Activated CD4-positive, alpha-beta T cell treated with anti-CD3 and anti-CD28 coated beads for 24 hours (primary cell): ENCODE measurements at places on chromosomes 12 and 14.

DNA sequence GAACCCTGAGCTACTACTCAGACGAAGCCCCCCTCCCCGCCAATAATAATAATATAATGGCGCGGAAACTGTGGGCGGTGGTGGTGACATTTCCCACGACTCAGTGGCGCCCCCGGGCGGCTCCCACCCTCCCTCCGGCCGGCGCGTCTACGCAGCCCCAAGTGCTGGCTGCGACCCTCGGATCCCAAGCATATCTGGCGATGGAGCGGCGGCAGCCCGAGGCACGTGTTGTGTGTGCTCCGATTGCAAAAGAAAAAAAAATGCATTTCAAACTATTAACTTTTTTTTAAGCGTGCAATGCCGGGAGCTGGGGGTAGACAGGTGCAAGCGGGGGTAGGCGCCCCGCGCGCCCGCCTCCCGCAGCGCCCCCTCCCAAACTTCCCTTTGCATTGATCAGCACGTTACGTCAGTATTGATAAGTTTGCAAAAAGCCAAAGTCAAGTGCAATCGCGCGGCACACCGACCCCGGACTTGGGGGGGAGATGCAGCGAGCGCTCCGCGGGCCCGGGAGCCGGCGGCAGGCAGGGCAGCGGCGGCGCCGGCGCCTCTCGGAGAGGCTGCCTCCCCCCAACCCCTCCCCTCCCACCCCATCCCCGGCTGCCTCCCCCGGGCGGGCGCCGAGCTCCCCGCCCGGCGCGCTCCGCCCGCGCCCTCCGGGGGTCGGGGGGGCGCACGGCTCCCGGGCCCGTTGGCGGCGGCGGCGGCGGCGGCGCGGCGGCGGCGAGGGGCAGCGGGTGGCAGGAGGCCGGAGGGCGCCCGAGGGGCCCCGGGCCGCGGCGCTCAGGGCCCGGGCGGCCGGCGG, 113.1 kb upstream of the MYL2 start:
- no peak for DNase-seq

DNA sequence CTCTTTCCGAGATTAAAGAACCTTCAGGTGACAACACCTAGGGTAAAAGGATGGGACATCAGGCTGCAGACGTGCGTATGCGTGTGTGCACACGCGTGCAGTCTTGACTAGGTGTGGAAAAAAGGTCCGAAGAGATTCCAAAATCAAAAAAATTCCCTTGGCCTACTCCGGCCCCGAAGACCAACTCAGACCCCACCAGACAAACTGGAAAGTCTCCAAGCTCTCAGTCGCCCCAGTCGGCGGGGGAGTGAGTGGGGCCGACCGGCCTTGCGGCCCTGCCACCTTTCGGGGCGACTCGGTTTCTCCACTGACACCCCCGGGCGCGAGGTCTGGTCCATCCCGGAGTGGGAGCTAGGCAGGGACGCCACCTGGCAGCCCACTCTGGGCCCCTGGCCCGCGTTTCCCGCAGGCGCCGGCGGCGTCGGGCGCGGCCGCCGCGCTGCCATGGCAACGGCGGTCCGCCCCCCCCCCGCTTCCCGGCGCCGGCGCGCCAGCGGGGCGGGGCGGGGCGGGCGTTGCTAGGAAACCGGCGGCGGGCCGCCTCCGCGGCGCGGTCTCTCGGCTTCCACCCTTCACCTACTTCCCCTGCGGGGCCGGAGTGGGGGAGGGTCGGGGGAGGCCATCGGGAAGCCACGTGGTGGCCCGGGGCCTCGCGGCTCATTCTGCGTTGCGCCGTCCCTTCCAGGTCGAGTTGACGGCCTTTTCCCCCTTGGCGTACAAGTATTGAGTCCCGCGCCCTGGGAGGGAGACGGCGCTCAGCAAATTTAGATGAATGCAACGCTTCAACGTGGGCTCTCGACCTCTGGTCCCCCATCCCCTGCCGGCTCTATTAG, 253.1 kb downstream of the EFCAB11 start:
- DNase-seq, result peak; percentile 71

DNA sequence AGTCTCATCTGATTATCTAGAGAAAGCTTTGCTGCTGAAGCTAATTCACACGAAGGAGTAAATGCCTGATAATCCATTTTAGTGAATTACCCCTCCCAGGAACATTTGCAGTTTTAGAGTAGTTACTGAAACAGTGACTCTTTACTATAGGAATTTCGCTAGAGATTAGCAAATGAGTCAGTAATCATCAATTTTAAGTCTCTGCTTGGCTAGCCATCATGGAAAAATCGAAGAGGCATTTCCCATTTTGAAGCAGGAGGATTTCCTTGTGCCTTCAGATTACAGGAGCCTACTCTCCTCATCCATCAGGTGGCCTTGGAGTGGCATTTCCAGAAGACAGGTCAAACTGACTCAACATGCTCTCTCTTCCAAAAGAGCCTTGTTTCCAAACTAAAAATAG, 154.5 kb downstream of the EGLN3 start:
- no peak for DNase-seq

DNA sequence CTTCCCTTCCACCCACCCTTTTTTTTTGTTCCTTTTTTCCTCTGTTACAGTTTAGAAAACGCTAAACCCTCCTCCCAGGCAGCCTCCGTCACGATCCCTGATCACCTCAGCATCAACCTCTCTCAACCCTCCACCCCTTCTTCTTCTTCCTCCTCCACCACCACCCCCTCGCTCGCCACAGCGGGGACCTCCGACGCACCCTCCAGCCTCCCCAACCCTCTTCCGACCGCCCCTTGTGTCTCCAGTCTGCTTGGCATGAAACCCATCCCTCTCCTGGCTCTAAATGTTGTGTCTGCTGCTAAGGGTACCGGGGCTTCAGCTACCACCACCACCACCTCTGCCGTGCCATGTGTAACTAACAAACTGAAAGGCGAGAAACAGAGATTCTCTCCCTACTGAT, 22.9 kb downstream of the PCBP2 start:
- DNase-seq, result no peak

GRCh38 chr12:60335745-60336144, 739.9 kb downstream of the SLC16A7 start:
- no peak for DNase-seq

DNA sequence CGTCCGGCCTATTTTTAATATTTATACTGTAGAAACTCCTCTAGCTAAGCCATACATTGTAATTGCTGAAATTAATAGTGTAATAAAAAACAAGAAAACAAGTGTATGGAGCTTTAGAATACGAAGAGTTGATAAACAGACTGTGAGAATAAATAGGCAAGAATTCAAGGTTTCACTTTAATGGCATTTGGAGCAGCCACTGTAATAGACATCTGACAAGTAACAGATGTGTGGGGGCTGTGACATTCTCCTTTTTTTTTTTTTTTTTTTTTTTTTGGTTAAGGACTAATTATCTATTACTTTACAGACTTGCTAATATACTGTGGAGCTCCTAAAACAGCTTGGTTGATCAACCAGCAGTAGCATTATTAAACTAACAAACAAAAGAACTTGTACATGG, 42.1 kb upstream of the CFAP54 start:
- no peak for DNase-seq

DNA sequence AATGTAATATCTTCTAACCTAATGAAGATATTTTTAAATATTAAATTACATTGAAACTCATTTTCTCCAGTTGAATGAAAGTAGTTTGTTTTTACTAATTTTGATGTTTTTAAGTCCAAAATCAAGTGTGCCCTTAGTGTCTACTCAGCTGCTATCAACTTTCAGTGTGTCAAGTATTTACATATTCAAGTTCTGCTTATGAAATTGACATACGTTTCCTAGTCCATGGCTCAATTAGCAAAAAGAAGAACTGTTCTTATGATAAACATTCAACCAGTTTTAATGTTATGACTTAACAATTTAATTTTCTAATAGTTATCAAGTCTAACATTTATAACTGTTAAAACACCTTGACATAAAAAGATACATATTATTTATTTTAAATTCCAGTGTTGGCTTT, 137.1 kb downstream of the DUSP6 start:
- no peak for DNase-seq

GRCh38 chr12:54038871-54039414, 6.1 kb downstream of the HOXC5 start:
- no peak for DNase-seq

- DNase-seq, result no peak
These were observed 60.9 kb upstream of the CFL2 start for GRCh38 chr14:34775342-34775741.

GRCh38 chr12:19652386-19652785, 213.1 kb downstream of the AEBP2 start:
- DNase-seq, result no peak

DNA sequence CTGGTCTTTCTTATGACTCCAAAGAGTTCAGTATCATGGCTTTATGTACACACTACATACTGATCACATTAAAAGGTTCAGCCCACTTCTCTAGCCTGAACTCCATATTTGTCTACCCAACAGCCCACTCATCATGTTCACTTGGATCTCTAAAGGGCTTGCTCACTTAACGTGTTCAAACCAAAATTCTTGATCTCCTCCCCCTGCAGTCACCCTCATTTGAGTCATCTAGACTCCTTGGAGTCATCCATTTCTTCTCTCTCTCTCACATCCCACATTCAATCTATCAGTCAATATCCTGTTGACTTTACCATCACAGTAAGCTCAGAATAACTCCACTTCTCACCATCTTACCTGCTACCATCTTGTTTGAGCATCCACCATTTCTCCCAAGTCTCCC, 148.4 kb upstream of the ARID2 start:
- DNase-seq, result no peak

GRCh38 chr12:52975820-52976573, 27.1 kb downstream of the KRT18 start:
- no peak for DNase-seq

GRCh38 chr12:6914246-6914946, at the start of gene ENO2:
TSS of gene ENO2 (plus strand) at chr12:6914580. CDS start at chr12:6915833, 1,253 bp downstream.
- peak; percentile 69 for DNase-seq

GRCh38 chr12:85283560-85283959, 3.5 kb downstream of the ALX1 start:
- no peak for DNase-seq

DNA sequence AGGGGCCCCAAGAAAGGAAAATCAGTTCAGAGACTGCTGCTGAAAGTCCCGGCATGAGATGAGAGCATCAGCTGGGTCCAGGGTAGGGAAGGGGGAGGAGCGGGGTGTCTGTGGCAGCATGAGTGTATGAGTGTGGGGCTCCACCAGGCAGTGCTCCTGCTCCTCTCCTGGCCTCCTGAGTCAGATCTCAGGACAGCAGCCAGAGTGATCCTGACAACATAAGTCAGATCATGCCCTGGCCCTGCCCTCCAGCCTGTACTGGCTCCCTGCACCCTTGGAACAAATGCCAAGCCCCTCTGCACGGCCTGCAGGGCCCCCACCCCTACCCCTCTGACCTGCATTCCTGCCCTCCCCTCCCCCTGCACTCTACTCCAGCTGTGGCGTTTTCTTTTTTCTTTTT, 24.2 kb upstream of the LRP1-AS start:
- no peak for DNase-seq

DNA sequence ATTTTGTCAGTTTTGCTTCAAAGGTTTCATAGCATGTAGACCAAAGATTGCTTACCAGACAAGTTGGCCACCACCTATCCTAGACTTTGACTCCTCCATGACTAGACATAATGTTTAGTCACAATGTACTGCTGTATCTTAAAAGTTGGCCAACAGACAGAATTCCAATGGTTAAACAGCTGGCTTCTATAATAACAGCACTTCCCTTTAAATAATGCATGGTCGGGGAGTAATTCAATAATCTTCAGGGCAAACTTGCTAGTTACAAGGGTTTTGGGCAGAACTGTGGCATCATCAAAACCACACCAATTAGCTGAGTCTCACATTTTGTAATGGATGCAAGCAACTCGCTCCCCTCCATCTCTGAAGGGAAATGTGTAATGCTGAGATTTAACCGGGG, 56.9 kb downstream of the IGF1 start:
- DNase-seq, result no peak

- DNase-seq, result no peak
These were observed 58.9 kb downstream of the DHRS2 start for GRCh38 chr14:23694949-23695663.

GRCh38 chr14:30977752-30978151, 47.7 kb upstream of the AP4S1 start:
- DNase-seq, result no peak

DNA sequence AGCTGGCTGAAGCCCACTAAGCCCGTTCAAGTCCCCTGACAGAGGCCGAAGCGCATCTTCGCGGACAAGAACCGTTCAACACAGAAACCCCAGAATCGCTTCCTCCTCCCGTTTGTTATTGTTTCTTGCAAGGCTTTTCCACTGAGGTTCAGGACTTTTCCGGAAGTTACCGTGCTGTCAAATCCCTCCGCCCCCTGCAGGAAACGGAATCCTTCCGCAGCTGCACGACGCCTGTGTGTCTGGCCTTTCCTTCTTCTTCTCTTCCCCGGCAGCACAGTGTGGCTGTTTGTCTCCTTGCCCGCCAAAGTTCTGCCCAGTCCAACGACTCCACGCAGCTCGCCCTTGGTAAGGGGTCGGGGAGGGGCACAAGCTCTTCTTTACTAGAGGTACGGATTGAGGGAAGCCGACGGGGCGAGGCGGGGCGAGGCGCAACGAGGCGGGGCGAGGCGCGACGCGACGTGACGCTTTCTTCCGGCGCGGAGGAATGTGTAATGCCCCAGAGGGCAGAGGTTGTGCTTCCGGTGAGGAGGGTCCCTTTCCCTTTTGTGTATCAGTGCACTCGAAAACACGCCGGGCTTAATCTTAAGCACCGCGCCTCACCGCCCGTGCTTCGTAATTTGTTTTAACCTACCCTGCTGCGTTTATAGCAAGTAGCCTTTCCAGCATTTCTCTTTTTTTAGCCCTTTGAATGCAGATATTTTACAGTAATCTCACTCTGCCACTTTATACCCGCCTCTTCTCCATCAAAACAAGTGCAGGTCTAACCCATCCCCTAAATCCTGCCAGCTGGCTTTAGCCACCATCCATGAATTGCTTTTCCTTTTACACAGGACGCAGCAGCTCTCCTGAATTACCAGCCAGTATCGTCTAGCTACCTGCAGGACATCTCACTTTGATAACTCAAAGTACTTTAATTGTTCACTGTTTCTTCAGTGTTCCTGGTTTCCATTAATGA, at the start of gene KDM5A:
Gene KDM5A (minus strand): TSS at position 179 of the 955 bp plus-strand sequence. CDS start 229 bp downstream, outside the sequence.
- peak; percentile 84 for DNase-seq

DNA sequence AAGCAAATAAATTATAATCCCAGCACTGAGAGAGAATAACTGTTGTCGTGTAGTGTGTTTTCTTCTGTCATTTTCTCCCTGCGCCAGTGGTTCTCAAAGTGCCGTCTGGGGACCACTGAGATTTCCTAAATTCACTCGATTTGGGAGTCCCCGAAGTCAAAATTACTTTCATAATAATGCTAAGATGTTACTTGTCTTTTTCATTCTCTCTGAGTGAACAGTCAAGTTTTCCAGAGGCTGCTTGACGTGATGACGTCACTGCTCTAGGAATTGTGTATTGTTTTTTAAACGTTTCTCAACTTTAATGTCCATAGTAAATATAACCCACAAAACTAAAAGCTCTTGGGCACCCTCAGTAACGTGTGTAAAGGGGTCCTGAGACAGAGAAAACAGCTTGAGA, 796 bp upstream of the POP5 start:
- DNase-seq, result no peak
